ENCODE measurements at places on chromosomes 12 and 14.

GRCh38 chr14:91376547-91377477 lies 40.8 kb downstream of the CCDC88C start:
- DNase-seq = no peak

- DNase-seq = no peak
Measured at GRCh38 chr12:499837-500458, 40.2 kb downstream of the B4GALNT3 start.

- no peak for DNase-seq
Measured at GRCh38 chr12:117567644-117568216, 206.3 kb upstream of the NOS1 start.

- DNase-seq = no peak
Measured at GRCh38 chr14:85530626-85531025, 682 bp downstream of the FLRT2 start.

DNA sequence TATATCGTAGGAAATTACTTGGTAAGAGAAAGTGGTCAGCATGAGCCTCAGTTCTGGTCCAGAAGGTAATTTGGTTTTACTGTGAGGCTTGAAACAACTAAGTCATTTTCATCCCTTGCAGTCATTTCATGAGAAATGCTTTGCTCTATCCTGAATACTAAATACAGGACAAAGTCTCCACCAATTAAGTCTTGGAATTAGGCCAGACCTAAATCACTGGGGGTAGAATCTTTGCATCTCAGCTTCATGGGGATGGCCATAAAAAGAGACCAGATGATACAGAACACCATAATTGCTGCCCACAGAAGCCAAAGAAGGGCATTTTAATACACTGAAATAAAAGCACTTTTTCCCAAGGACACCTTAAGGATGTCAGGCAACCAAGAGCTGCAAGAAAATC lies 277.9 kb upstream of the DCN start:
- DNase-seq = no peak

DNA sequence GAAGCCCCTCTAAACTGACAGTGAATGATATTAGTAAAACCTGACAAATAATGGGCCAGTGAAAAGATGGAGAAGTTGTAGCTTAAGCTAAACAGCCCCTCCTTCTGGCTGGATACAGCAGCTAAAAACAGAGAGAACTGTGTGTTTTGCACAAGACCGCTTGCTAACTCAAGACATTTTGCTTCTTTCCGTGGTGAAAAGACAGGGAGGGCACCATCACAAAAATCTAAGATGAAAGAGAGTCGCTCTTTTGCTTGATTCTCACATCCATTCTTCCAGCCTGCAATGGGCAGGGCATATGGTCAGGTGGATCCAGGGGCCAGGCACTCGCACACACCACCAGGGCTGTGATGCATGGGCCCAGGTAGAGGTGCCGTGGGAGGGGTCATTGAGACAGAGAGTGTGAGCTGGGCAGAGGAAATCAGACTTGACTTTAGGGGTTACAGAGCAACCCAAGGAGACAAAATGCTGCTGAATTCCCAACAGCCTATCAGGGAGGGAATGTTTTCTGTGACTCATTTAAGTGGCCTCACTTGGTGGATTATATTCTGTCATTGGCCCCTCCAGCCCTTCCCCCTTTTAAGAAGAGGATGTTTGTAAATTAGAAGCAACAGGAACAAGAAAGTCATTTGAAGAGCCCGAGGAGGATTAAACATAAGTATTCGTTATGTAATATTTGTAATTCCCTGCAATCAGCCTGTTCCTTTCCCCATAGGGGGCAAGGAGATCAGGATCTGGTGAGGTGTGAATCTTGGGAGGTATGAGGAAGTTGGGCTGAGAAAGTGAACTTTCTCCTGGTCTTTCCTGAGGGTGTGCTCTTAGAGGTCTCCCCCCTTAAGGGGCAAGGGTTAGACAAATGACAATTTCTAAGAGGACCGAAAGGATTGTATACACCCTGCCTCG lies 12.3 kb downstream of the EMP1 start:
- DNase-seq = no peak

GRCh38 chr14:36518586-36519430 lies 1.2 kb downstream of the NKX2-1 start:
- no peak for DNase-seq

GRCh38 chr14:79248126-79248525 lies 963.2 kb downstream of the DIO2 start:
- DNase-seq = no peak

GRCh38 chr12:75611041-75611440 lies 99.6 kb upstream of the KRR1 start:
- no peak for DNase-seq

- DNase-seq = no peak
Measured at GRCh38 chr14:72060917-72061316, 128.7 kb downstream of the RGS6 start.

GRCh38 chr14:93923626-93924025 lies 3.5 kb upstream of the FAM181A start:
- DNase-seq = no peak

GRCh38 chr12:98754095-98754494 lies 109.0 kb downstream of the APAF1 start:
- DNase-seq = no peak

DNA sequence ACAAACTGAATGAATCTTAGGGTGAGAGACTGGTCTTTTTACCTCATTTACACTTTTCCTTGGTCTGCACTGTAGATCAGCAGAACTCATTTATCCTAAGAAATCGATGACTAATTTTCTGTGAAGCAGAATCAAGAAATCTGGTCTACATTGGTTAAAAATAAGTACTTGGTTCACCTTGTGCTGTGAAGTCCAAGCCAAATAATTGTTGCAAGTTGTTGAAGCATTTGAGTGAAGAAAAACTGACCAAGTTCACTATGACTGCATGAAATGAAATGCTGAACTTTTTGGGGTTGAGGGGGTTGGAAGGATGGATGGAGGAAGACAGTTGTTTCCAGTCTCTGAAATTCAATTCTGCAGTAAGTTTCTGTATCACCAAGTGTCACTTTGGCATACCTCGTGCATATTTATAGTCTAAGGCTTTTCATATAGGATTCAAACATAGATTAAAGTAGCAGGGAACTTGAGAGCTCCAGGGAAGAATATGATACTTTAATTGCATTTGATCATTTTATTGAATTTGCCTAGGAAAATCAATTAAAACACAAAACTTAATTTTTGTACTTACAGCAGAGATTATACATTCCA lies 75.0 kb downstream of the FAR2 start:
- DNase-seq = no peak

DNA sequence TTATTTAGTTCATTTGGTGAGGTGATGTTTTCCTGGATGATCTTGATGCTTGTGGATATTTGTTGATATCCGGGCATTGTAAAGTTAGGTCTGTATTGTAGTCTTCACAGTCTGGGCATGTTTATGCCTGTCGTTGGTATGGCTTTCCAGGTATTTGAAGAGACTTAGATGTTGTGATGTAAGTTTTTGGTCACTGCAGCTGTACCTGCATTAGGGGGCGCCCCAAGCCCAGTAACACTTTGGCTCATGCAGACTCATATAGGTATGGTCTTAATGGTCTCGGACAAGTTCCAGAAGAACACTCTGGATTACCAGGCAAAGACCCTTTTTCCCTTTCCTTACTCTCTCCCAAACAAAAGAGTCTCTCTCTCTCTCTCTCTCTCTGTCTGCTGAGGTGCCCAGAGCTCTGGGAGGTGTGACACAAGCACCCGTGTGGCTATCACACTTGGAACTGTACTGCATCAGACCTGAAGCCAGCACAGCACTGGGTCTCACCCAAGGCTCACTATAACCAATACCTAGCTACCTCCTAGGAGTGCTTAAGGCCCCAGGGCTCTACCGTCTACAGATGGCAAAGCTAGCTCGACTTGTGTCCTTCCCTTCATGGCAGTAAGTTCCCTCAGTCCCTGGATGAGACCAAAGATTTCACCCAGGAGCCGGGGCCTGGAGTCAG lies 425.8 kb upstream of the ATXN7L3B start:
- DNase-seq = no peak
